CD4-positive, alpha-beta T cell treated with Interleukin-17A for 1 hour (primary cell): ENCODE measurements at places on chromosomes 4 and X.

- peak; percentile 29 for DNase-seq
These were observed 175.5 kb downstream of the DHRSX start for GRCh38 chrX:2325076-2325784.

GRCh38 chr4:70958681-70959080 lies 34.8 kb upstream of the DCK start:
- no peak for DNase-seq

- DNase-seq, result no peak
These were observed 12.3 kb downstream of the MMRN1 start for GRCh38 chr4:89906777-89907521.

DNA sequence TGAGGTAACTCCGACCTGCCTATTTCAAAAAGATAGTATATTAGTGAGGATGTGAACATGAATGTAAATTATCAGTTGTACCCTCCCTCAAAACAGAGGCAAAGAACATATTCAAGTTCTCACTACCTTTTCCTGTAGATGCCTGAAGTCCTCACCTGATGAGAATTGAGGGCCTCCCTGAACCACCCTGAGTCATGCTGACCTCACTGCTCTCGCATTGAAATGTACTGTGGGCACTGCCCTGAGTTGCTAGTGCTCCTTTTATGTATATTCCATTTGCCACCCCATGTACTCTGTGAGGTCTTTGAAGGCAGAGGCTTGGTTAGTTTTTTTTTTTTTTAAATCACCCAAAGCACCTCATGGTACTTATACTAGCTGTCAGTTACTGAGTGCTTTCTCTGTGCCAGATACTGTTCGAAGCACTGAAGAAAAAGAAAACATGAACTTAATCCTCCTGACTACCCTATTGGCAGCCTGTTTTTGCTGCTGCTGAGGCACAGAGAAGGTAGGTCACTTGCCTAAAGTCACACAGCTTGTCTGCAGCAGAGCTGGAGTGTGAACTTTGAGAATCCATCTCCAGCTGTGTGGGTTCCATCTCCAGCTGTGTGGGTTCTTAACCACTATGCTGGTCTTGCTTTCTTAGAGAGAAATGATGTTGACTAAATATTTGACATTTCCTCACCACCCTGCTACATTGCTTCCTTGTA lies 253.1 kb upstream of the GPC4 start:
- no peak for DNase-seq

- DNase-seq, result no peak
These were observed 327.4 kb downstream of the KCTD8 start for GRCh38 chr4:44121210-44121609.

GRCh38 chr4:16785793-16786527 lies 112.5 kb downstream of the LDB2 start:
- no peak for DNase-seq

GRCh38 chr4:168059251-168059650 lies 33.1 kb upstream of the ANXA10 start:
- no peak for DNase-seq
